ENCODE measurements at places on chromosomes 5 and 9. TPM values are rescaled to one million over a fixed set of nuclear protein-coding genes. Genes with fewer than 3 reads are reported as not detected.
A peak's percentile ranks its signal among the peaks of the same experiment; 100 is the strongest.

DNA sequence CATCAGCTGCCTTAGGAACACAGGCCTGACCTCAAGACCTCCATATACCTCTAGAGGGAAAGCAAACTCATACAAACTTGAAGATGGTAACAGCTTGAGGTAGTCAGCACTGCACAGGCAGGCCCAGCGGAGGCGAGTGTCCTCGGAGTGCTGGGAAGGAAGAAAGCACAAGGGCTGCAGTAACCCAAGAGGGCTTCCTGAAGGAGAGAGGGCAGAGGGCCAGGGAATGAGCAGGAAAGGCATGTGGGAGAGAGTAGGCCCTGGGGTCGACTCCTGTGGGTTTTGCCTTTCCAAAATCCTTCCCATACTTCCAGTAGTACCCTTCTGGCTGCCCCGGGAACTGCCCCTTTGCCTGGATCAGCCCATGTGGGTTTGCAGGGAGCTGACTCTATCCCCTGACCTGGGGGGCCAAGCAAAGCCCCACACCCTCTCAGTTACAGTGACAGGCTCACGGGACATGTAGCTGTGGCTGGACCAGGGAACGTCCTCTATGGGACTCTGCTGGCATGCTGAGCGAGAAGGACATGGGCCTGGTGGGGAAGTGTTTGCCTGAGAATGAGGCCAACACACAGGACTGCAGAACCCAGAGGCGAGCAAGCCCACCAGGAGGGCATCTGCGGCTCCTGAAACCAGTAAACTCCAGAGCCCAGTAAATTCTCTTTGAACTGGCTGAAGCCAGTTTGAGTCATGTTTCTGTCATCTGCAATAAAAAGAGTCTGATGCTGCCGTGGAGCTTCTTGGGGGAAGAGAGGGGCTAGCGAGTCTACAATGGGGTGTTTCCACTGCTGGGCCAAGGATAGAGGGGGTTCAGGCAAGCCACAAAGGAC is 64.1 kb downstream of the COL23A1 start:
- DNase-seq, result no peak

- no peak for DNase-seq
These were observed 152.9 kb upstream of the APC start for GRCh38 chr5:112584781-112585180.

- DNase-seq, result no peak
These were observed 872.6 kb downstream of the DTWD2 start for GRCh38 chr5:118115791-118116190.

GRCh38 chr5:97266576-97266975 is 83.5 kb upstream of the RIOK2 start:
- no peak for DNase-seq

GRCh38 chr5:91170266-91170665 is 212.9 kb downstream of the ARRDC3 start:
- no peak for DNase-seq

DNA sequence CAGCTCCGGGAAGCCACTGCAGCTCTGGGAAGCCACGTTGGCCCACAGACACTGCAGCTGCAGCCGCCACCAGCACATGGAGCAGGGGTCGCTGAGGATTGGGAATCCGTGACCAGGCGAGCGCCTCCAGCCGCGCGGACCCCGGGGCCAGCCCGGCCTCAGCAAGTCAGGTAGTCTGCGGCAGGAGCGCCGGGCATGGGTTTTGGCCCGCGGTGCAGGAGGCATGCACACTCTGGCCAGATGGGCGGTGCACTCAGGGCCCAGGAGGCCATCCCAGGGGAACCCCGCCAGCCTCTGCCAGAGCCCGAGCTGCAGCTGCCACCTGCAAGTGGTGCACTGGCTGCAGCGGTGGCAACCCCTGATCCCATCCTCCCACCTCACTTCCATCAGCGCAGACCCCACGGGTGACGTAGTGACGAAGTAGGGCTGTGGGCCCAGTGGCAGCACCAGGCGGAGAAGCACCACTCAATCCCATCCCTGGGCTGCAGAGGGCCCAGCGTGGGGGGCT is 368.3 kb upstream of the SPATA31A5 start:
- no peak for DNase-seq

- DNase-seq, result no peak
These were observed 414.9 kb downstream of the ZSWIM6 start for GRCh38 chr5:61746831-61747575.

DNA sequence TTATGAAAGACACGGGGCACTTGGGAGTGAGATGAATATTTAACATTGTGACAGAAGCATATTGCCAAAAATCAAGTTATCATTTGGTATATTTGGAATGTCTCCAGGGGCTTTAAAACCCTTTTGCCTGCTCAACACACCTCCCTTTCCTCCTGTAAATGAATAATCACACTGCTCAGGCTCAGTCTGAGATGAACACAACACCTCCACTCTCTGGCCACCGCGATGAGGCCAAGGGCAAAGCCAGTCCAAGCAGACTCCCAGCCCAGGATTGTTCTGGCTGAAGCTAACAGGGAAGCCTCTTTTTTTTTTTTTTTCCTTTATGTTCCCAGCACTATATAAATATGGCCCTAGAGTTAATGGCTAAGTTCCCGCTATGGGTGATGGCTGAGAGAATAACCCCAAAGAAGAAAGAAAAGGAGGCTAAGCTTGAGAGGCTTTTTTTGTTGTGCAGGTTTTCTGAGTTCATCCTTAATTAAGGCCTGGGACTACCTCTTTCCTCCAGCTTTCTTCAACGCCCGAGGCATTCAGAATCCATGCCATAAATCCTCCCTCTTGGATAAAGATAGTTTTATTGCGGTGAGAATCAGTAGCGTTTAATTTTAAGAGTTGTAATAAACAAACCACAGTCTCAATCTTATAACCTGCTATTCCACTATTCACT is 10.5 kb upstream of the ERAP1 start:
- DNase-seq, result no peak

GRCh38 chr5:151222790-151223446 is 974 bp downstream of the CCDC69 start:
- no peak for DNase-seq

DNA sequence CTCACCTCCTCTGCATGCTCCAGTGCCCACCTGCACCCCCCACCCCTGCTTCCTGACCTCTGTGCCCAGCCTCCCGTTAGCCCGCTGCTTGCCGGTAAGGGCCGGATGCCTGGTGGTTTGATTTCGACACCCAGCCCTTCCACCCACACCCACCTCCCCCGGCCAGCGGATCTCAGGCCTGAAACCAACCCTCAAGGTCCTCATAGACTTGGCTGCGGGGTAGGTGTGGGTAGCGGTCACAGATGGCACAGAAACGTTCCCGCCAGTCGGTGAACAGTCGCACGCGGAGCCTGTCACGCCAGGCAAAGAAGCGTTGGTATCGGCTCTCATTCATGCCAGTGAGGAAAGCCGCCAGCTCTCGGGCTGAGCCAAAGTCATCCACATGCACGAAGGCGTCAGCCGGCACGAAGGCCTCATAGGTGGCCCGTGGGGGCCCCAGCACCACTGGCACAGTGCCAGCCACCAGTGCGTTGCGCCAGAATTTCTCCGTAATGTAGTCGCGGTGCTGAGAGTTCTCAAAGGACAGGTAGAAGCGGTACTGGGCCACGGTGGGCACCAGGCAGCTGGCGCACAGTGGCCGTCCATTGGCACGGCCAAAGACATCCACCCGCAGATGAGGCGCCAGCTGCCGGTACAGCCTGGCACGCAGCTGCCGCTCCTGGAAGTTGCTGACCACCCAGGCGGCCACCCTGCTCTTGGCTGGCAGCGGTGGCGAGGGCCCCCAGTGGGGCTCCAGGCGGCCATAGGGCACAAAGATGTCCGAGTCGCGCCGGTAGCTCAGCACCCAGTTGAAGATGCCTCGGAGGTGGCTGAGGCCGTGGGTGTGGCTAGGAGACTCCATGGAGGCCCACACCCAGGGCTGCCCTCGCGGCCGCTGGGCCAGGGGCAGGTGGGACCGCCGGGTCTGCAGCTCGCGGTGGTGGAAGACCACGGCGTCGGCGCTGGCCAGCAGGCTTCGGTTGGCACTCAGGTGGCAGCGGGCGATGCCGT is 1.1 kb downstream of the FUT7 start:
- no peak for DNase-seq

DNA sequence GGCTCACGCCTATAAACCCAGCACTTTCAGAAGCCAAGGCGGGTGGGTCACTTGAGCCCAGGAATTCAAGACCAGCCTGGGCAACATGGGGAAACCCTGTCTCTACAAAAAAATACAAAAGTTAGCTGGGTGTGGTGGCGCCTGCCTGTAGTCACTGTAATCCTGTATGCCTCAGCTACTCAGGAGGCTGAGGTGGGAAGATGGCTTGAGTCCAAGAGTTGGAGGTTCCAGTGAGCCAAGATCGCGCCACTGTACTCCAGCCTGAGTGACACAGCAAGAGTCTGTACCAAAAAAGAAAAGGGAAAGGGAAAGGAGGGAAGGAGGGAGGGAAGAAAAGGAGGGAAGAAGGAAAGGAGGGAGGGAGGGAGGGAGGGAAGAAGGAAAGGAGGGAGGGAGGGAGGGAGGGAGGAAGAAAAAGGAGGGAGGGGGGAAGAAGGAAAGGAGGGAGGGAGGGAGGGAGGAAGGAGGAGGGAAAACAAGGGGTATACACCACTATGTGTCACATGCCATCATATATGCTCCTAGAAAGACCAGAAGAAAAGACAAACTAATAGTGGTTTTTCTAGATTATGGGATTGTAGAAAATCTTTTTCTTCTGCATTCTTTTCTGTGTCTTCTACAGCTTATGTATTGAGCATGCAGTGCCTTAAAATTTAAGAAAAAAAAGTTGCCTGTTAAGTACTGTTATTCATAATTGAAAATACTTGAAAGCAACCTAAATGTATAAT is 240.1 kb downstream of the DENND1A start:
- no peak for DNase-seq

GRCh38 chr9:131557855-131558548 is 12.7 kb downstream of the PRRT1B start:
- no peak for DNase-seq

DNA sequence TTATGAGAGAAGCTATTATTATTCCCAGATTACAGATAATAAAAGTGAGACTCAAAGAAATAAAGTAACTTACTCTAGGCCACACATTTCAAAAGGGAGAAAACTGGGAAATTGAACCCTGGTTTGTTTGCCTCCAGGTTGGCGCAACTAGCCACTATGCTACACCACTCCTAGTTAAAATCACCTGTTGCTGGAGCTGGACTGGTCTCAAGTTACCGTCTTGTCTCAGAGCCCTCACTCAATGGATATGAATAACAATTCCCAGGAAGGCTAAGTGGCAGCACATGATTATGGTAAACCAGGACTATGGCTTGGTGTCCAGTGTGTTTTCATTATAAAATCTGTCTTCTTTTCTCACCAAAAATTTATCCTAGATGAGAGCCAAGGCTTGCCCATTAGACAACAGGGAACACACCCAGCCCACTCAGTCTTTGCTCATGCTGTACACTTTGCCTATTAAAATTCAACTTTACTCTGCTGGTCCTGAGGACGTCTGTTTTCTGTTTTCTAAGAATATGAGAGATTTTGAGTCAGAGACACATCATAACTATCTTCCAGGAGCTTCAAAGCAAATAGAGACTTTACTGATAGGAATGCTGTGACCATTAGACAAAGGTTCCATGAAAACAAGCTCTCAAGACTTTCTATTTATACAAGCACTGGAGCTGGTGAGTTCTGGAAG is 58.1 kb downstream of the ADRB2 start:
- DNase-seq, result no peak

GRCh38 chr5:132363431-132364112 is 5.9 kb upstream of the SLC22A5 start:
- DNase-seq, result peak; percentile 40

- DNase-seq, result no peak
These were observed 27.0 kb upstream of the ALDOB start for GRCh38 chr9:101462558-101462957.

DNA sequence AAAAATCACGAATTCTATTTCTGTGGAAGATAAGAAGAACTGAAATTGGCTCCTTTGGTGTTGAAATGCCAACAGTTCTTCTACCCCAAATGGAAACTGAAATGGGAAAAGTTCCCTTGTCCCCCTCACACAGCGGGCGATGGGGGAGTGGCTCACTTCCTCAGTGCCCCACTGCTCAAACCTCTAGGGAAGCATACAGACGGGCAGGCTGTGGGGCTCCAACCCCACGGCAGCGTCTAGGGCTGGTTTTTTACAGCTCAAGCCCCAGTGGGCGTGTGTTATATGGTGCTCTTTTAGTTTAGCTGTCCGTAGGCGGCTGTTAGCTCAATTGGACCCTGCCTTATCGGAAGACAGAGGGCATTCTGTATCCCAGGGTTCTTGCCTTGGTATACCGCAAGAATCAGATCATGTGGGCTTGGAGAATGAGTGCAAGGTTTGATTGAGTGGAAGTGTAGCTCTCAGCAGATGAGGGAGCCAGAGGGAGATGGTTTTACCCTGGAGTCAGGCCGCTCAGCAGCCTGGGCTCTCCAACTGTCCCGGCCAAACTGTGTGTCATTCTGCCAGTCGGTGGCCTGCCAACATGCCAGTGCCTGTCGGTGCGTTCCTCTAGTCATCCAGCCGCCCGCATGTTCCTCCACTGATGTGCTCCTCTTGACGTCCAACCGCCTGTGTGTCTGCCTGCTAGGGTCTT is 166.3 kb upstream of the ZNF608 start:
- DNase-seq, result no peak

- no peak for DNase-seq
These were observed 56.3 kb downstream of the SLF1 start for GRCh38 chr5:94674490-94675382.

GRCh38 chr5:50710838-50711237 is 44.4 kb downstream of the PARP8 start:
- no peak for DNase-seq

WDR38 gene
- not detected for total RNA-seq

PCDHB4 gene
- total RNA-seq, result not detected

CNTLN gene
- 6.4 TPM for total RNA-seq

MGAT1 gene
- total RNA-seq, result 56.5 TPM
